ENCODE measurements at places on chromosomes 5 and 9.
A peak's percentile ranks its signal among the peaks of the same experiment; 100 is the strongest.

DNA sequence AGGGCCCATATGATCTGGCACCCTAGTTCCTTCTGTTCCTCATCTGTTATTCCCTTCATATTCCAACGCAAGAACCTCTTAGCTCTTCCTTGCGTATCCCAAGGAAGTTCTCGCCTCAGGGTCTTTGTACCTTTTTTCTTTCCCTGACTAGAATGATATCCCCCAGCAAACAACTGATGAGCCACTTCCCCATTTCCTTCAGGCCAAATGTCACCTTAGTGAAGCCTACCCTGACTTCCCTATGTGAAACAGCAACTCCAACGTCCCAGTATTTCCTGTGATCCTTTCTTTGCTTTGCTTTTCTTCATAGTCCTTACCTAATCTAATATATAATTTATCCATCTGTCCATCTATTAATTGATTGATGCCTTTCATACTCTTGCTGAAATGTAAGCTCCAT, 47.9 kb downstream of the ERCC8 start:
- DNase-seq: no peak

DNA sequence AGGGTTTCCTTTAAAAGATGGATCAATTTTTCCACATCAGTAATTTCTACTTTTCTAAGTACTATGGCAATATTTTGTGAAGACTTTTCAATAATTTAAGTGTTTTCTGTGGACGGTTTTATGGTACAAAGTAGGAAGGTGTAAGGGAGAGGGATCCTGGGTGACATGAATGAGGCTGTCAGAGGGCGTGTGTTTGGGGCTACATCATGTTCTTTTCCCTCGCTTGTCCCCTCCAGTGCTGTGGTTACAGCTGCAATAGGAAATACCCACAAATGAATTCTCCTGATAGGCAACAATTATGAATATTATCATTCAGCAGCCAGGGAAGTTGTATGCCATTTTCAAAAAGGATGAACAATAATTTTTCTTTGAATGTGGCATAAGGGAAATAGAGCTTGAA, 83.8 kb downstream of the CAVIN4 start:
- DNase-seq: no peak

GRCh38 chr9:135081731-135082130, 5.7 kb upstream of the OLFM1 start:
- no peak for DNase-seq

- no peak for DNase-seq
Measured at GRCh38 chr9:38765101-38765500, 45.2 kb upstream of the FAM240B start.

DNA sequence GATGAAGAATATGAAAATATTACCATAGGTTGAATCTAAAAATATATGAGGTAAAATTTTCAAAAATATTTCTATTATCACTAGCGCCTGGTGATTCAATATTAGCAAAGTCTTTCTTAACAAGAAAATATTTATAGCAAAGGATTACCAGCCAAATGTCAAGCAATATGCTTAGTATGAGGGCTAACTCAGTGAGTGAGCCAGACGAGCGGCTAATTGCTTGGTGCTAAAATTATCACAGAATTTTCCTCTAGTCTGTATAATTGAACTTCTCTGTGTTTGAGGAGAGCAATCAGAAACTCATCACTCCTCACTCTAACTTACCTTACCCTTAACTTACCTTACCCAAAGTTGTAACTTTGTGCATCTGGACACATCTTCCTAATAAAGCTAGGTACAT, 304.9 kb upstream of the PRR16 start:
- DNase-seq: no peak

DNA sequence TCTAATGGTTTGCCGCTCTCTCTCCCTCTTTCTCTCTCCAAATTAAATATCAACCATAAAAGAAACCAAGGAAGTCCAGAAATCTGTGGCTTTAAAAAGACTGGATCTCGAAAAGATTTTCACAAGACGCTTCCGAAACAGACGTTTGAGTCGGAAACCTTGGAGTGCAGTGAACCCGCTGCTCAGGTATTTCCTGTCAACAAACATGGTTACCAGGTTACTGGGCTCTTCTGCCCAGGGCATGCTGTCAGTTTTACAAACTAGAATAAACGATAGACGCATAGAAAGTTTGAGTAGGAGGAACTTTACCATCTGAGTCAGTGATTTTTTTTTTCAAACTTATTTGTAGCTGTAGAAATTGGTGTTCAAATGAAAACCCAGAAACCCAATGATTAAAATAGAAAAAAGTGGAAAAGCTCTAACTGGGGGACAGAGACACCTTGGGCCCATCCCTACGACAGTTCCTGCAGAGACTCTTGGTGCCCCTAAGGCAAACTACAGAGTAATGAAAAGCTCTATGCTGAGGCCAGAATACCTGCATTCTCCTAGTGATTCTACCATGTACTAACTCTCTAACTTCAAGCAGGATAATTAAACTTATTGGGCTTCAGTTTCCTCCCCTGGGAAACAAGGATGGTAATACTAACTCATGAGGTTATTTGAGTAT, 90.0 kb downstream of the DOCK8 start:
- no peak for DNase-seq

- DNase-seq: no peak
Measured at GRCh38 chr5:85500869-85501268, 1116.2 kb upstream of the EDIL3 start.

- no peak for DNase-seq
Measured at GRCh38 chr9:96646081-96646991, 8.8 kb downstream of the PRXL2C start.

DNA sequence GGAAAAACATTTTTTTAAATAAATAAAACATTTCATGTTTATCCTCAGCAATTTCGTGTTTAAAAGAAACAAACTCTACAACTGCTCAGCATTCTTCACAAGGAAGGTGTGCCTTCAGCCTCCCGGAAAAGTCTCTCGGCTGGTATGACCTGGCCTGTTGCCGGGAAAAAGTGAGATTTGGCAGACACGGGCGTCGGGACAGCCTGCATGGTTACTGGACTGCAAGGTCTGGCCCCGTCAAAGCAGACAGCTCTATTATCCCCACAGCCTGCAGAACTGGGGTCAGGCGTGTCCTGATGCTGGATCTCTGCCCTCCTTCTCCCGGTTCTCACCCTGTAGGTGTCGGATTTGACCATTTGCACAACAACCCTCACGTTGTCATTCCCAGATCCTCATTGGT, 120.3 kb upstream of the SPATA31C2 start:
- no peak for DNase-seq

- peak; percentile 21 for DNase-seq
Measured at GRCh38 chr9:128412120-128412790, 8.4 kb upstream of the CERCAM start.

GRCh38 chr9:125637241-125637640, 69.8 kb downstream of the MAPKAP1 start:
- DNase-seq: no peak

GRCh38 chr5:61286446-61287132, 45.5 kb upstream of the ZSWIM6 start:
- no peak for DNase-seq

DNA sequence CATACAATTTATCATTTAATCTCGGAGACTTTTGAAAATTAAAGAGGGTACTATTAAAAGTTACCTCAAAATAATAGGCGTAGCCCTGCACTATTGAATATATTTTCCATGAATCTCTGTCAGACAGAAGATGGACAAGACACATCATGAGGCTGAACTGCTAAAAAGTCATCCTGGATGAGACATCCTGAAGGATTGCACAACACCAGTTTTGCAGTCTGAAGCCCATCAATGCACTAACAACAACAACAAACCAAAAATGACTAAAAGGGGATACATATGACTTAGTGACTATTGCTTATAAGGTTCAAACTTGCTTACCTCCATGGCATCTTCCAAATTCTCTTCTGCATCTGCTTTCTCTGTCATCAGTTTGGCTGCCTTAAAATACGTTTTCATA, 15.7 kb downstream of the LMBRD2 start:
- no peak for DNase-seq

DNA sequence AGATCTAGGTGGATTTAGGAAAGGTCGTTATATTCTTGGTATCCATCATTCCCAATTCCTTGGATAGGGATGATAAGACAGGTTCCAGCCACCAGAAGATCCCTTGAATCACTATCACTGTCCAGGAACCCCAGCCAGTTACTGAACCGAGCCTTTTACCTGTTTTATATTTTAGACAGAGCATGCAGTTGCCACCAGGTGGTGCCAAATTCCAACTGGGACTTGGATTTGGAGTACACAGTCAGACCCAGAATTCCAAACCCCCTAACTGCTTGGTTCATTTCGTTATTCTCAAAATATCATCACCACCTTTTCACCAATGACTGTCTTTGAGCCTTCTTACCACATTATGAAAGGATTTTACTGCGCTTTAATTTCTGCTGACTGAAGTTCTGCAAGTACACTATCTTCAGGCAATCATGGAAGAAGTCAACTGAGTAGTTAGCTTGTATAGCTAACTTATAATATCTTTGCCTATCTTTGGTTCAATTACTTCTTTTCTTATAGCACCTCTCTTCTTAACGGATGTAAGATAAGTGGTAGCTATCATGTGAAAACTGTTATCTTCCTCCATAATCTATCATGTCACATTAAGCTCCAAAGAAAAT, 191.8 kb downstream of the PRR16 start:
- DNase-seq: no peak

- no peak for DNase-seq
Measured at GRCh38 chr9:77453825-77454647, 194.1 kb downstream of the GNA14 start.

Measured in stimulated activated CD8-positive, alpha-beta memory T cell treated with anti-CD3 and anti-CD28 coated beads, Interleukin-4, amount 100 ng/mL, for 24 hours (primary cell).